ENCODE measurements at places on chromosomes 5 and 9.

DNA sequence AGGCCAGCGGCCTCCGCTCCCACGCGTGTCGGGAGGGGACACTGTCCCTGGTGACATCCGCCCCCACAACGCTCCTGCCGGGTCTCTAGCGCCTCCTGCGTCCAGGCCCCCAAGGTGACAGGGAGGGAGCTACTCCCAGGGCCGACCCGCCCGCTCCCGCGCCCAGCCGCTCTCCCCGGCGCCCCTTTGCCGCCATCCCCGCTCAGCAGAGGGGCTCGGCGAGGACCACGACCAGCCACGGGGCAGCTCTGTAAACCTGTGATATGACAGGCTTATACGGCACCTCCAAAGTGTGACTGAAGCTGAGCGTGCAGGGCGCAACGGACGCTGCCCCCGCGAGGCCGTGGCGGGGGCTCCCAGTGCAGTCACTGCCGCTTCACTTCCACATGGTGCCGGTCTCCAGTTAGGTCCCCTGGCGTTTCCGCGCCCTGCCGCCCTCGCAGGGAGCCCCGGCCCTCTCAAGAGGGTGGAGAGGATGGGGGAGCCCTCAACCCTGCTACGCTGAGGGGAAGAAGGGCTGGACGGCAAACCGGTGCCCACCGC is 978 bp upstream of the ADCY2 start:
- no peaks in the 10 kb centered on the region for H3K36me3 ChIP-seq
- H3K27ac ChIP-seq: no peak overlapping the region
- peaks cover 3% of the 10 kb centered on the region for H3K27me3 ChIP-seq
- DNase-seq: no peak

GRCh38 chr5:31617867-31618266 is 21.1 kb upstream of the PDZD2 start:
- peaks cover 3% of the 10 kb centered on the region for H3K27me3 ChIP-seq
- no peaks in the 10 kb centered on the region for H3K4me1 ChIP-seq
- no peak overlapping the region for H3K4me3 ChIP-seq
- no peaks in the 10 kb centered on the region for H3K36me3 ChIP-seq
- no peak for DNase-seq

DNA sequence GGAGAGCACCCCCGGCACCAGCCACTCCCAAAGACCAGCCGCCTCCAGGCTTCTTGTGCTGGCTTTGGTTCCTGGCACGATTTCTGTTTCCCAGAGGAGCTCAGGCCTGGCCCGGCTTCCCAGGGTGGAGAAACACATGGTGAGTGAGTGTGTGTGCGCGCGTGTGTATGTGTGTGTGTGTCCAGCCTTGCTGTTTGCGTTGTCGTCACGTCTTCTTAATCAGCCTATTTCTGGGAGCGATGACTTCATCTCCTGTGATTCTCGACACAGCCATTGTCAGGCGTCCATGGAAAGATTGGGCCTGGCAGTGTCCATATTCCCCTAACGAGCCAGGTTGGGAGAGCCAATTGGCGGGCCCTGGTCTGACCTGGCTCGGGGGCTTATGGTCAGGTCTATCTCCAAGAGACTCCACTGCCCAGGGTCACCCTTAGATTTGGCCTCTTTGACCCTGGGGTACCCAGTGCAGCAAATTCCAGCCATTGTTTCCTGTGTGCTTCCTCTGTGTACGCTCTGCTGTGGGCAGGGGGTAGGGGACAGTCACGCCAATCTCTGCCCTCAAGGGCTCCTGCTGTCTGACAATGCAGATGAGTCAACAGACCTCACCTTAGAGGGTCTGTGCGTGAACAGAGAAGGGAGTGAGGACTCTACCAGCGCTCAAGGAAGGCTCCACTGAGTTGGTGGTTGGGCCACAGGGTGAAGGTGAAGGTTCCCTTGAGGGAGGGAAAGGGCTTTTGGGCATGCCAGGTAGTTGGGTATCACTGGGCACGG is 73.8 kb downstream of the DAB2IP start:
- no peaks in the 10 kb centered on the region for H3K27me3 ChIP-seq
- H3K4me3 ChIP-seq: no peak overlapping the region
- no peak for DNase-seq
- H3K27ac ChIP-seq: no peak overlapping the region
- H3K4me1 ChIP-seq: no peaks in the 10 kb centered on the region

- H3K36me3 ChIP-seq: no peaks in the 10 kb centered on the region
- H3K27me3 ChIP-seq: no peaks in the 10 kb centered on the region
- DNase-seq: no peak
- no peak overlapping the region for H3K27ac ChIP-seq
- H3K4me1 ChIP-seq: no peaks in the 10 kb centered on the region
Measured at GRCh38 chr5:165139721-165140120, 1634.3 kb downstream of the MAT2B start.

GRCh38 chr9:79189511-79189924 is 382.2 kb upstream of the TLE4 start:
- H3K4me3 ChIP-seq: no peak overlapping the region
- no peak for DNase-seq
- no peaks in the 10 kb centered on the region for H3K4me1 ChIP-seq
- H3K27me3 ChIP-seq: no peaks in the 10 kb centered on the region
- H3K27ac ChIP-seq: no peak overlapping the region
- no peaks in the 10 kb centered on the region for H3K36me3 ChIP-seq

DNA sequence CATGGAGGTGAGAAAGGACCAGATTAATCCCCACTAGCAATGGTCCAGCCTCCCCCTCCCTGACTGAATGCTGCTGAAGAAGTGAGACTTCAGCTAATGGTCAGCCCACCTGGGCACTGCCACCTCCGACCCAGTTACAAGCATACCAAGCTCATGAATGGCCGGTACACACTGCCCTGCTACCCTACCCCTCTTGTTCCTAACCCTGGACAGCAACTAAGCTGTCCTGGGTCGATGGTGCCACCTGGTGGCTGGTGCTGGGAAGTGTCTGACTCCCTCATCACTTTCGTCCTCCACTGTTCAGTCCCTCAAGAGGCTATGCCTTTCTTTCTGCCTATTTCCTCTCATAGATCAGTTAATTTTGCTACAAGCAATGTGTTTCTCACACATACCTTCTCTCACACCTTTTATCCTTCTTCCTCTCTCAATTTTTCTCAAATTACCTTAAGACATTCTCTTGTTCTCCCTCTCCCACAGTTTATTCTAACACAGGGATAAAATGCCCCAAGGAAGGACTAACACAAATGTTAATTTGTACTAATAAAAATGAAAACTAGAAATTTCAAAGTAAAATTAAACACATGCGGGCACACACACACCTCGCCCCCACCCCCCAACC is 42.4 kb downstream of the PAX5 start:
- H3K36me3 ChIP-seq: no peaks in the 10 kb centered on the region
- peaks cover 9% of the 10 kb centered on the region for H3K27me3 ChIP-seq
- no peaks in the 10 kb centered on the region for H3K4me1 ChIP-seq
- no peak overlapping the region for H3K4me3 ChIP-seq

DNA sequence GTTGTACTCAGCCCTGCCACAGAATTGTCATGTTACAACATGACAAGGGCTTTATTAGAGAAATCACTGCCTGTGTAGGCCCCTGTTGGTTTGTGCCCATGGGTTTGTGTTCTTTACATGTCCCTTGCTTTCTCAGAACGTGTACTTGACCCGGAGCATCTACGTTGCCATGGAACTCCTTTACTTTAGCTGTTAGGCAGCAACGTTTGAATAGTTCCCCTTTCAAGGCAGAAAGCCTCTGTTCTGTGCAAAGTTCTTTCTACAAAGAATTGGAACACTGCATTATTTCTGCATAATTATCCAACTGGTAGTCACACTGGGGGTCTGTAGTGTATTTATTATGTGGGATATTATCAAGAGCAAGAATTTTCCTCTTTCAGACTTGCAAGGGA is 51.1 kb downstream of the FBXL7 start:
- DNase-seq: no peak
- no peaks in the 10 kb centered on the region for H3K27me3 ChIP-seq
- no peak overlapping the region for H3K27ac ChIP-seq
- no peaks in the 10 kb centered on the region for H3K36me3 ChIP-seq

DNA sequence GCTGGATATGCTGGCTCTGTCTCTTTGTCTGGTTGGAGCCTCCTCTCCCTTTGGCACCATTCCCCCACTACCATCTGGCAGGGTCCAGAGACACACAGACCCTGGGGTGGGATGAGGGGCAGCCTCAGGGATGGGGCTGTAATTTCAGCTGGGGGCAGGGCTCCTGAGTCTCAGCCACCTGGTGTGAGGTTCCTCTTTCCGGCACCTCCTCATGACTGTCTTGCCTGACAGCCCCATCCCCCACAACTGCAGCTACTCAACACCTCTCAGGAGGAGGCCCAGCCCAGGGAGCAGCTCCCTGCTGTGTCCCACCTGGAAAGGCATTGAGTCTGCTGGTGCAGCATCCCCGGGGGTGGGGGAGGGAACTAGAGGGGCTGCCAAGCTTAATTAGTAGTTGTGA is 11.7 kb upstream of the RPS14 start:
- H3K4me3 ChIP-seq: no peak overlapping the region
- no peak overlapping the region for H3K27ac ChIP-seq
- no peak for DNase-seq
- peaks cover 30% of the 10 kb centered on the region for H3K4me1 ChIP-seq
- H3K36me3 ChIP-seq: no peaks in the 10 kb centered on the region

DNA sequence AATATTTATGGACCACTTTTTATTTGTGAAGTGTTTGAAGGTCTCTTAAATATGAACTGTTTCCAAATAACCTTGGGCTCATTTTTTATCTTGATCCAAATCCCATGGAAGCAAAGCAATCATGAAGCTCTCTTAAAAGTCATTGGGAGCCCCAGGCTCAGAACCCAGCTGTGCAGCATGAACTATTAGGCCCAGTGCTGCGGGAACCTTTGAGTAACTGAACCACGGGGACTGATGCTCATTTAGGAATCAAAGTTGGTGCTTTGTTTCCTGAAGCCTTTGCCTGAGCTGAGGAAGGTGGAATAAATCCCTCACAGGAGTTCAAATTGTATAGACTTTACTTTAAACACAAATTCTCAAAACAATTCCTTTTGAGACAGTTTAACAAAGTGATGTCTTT is 27.8 kb downstream of the MAT2B start:
- no peaks in the 10 kb centered on the region for H3K4me1 ChIP-seq
- no peak for DNase-seq
- H3K27me3 ChIP-seq: no peaks in the 10 kb centered on the region
- H3K4me3 ChIP-seq: no peak overlapping the region

GRCh38 chr5:113807427-113807991 is 294.0 kb downstream of the YTHDC2 start:
- DNase-seq: no peak
- H3K4me1 ChIP-seq: no peaks in the 10 kb centered on the region
- no peaks in the 10 kb centered on the region for H3K36me3 ChIP-seq
- no peaks in the 10 kb centered on the region for H3K27me3 ChIP-seq
- H3K4me3 ChIP-seq: no peak overlapping the region

- H3K4me3 ChIP-seq: no peak overlapping the region
- no peaks in the 10 kb centered on the region for H3K36me3 ChIP-seq
- H3K27ac ChIP-seq: no peak overlapping the region
- no peaks in the 10 kb centered on the region for H3K27me3 ChIP-seq
- H3K4me1 ChIP-seq: no peaks in the 10 kb centered on the region
- DNase-seq: no peak
Measured at GRCh38 chr5:64077589-64077988, 88.1 kb upstream of the RNF180 start.

- H3K36me3 ChIP-seq: no peaks in the 10 kb centered on the region
- no peak overlapping the region for H3K27ac ChIP-seq
- no peak for DNase-seq
- H3K4me1 ChIP-seq: peaks cover 20% of the 10 kb centered on the region
Measured at GRCh38 chr5:80753712-80754111, 98.9 kb upstream of the DHFR start.

GRCh38 chr5:34804913-34805312 is 34.1 kb upstream of the TTC23L start:
- no peak overlapping the region for H3K4me3 ChIP-seq
- DNase-seq: no peak
- H3K27ac ChIP-seq: no peak overlapping the region
- no peaks in the 10 kb centered on the region for H3K27me3 ChIP-seq
- H3K36me3 ChIP-seq: no peaks in the 10 kb centered on the region

- H3K4me1 ChIP-seq: no peaks in the 10 kb centered on the region
- H3K27ac ChIP-seq: no peak overlapping the region
- no peak for DNase-seq
- no peak overlapping the region for H3K4me3 ChIP-seq
- H3K36me3 ChIP-seq: no peaks in the 10 kb centered on the region
Measured at GRCh38 chr9:17065062-17065461, 69.8 kb upstream of the CNTLN start.

- H3K4me3 ChIP-seq: no peak overlapping the region
- no peaks in the 10 kb centered on the region for H3K4me1 ChIP-seq
- H3K27ac ChIP-seq: no peak overlapping the region
- H3K36me3 ChIP-seq: no peaks in the 10 kb centered on the region
- no peaks in the 10 kb centered on the region for H3K27me3 ChIP-seq
- no peak for DNase-seq
Measured at GRCh38 chr9:93984860-93985259, 29.7 kb upstream of the BARX1 start.

- DNase-seq: no peak
- H3K27me3 ChIP-seq: no peaks in the 10 kb centered on the region
- no peak overlapping the region for H3K27ac ChIP-seq
- H3K36me3 ChIP-seq: no peaks in the 10 kb centered on the region
- no peak overlapping the region for H3K4me3 ChIP-seq
Measured at GRCh38 chr9:113675475-113675941, 200.6 kb upstream of the ZNF618 start.

DNA sequence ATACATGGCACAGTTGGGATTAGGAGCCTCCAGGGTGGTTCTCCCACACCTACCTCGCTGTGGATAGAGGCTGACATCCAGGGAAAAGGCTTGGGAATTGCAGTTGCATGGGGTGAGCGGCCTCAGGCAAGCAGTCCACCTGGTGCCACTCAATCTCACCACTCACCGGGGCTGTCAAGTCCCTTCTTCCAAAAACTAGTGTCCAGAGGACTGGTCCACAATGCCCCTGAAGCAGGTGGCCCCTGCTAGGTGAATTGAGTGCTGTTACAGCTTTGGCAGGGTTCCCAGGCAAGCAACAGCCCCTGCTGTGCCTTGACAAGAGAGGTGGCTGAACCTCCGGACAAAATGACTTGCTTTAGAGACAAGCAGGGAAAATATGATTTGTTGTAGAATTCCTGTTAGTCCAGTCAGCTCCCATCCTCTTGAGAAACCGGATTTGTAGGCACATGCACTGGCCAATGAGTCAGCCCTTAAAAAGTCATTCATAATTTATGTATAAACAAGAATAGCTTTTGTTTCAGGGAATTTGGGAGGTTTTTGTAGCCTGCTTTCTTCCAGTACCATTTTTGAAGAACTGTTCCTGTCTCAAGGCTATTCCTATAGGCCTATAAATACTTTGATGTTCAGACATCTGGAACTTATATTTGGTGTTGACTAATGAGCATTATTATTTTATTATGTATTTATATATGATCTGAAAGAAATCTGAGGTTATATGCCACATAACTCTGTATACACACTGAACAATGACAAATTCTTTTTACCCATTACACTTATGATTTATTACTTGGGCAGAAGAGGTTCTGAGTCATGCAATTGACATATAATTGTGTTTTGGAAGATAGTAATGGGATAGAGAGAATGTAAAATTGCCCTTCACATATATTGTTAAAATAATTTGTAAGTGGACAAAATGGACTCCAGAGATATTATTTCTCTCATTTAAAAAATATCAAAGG is 411.1 kb downstream of the ACTL7B start:
- H3K4me1 ChIP-seq: no peaks in the 10 kb centered on the region
- H3K27me3 ChIP-seq: no peaks in the 10 kb centered on the region
- H3K27ac ChIP-seq: no peak overlapping the region
- no peak overlapping the region for H3K4me3 ChIP-seq
